ENCODE measurements at places on chromosomes 16 and 17. TPM values are rescaled to one million over a fixed set of nuclear protein-coding genes. Genes with fewer than 3 reads are reported as not detected.

Gene NXPH3
- total RNA-seq = 1.9 TPM

Gene KCNJ2
- 0.05 TPM for total RNA-seq

Gene C17orf50
- total RNA-seq = 0.33 TPM

Gene GP1BA
- not detected for total RNA-seq

Gene SP6
- total RNA-seq = 7.0 TPM

Gene PLK1
- total RNA-seq = 164 TPM

Gene ARL17A
- total RNA-seq = 2.5 TPM

Gene POLR3E
- total RNA-seq = 40.6 TPM
